ENCODE measurements at places on chromosomes 4 and X.

- DNase-seq, result no peak
Observed at GRCh38 chr4:118825799-118826198, 10.1 kb downstream of the SEC24D start.

GRCh38 chrX:130705591-130705990, 197.4 kb downstream of the ENOX2 start:
- no peak for DNase-seq

DNA sequence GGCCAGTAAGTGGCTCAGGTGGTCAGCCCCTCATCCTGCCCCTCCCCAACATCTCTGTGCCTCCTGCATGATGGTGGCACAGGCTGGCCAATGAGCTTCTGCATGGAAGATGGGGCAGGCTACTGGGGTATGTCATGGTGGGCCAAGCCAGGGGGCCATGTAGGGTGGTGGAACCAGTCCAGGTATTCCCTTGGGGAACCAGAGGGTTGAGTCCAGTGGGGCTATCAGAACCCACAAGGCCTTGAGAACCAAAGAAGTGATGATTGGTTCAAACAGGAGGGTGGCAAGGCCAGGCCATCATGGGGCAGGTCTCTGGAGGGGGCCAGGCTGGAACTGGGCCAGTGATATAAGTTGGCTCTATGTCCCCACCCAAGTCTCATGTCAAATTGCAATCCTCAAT, 18.8 kb upstream of the PPP2R2C start:
- DNase-seq, result no peak

- DNase-seq, result no peak
Observed at GRCh38 chr4:118354913-118355312, 2.1 kb upstream of the PRSS12 start.

DNA sequence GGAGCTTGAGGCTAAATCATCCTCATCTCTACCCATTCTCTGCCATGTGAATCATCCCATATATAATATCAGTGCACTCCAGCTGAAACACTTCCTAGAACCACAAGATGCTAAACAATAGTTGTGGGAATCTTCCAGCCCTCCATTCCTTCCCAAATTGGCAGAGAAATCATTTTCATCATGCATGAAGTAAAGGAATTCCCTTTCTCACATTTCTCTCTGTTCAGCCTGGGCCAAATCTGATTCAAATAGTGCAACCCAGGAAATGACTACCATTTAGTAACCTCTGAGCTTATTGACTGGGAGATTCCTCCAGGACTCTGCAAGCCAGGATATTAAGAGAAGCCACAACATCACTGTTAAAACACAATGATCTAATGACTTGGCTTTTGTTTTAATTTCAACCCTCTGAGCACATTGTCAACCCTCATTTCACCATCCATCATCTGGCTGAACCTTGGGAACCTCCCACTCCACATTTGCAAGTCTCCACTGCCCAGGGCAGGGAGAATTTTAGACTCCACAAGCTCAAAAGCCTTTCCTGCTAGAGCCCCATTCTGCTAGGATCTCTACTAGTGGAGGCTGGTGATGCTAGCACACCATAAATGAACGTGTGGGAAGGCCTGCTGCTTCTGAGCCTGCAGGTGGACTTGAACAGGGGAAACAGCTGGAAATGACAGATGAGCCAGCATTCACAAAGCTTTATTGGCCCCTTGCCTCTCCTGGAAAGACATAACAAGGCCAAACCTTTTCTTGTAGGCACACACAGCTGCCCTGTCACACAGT, 133.9 kb downstream of the TET2 start:
- DNase-seq, result peak; percentile 84

- DNase-seq, result no peak
Observed at GRCh38 chrX:136032370-136032769, 47.1 kb downstream of the SLC9A6 start.

DNA sequence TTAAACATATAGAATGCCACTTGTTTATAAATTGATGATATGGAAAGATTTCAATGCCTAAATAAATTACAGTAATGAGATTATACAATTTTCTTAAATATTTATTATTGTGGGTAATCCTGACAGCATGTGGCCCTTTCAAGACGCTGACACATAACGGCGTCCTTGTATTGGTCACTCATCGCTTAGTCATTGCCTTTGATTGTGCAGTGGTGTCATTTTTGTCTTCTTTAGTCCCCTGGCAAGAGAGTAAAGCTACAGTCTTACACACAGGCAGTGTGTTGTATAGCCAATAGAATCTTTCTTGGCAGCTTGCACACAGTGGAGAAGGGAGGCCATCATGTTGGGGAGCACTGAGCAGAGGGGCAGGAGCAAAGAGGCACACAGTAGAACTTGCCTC, 361.8 kb upstream of the GALNT7 start:
- no peak for DNase-seq

Data from EL (cell line).